Activated CD4-positive, alpha-beta T cell treated with anti-CD3 and anti-CD28 coated beads, Interleukin-2, amount 50 U/mL, for 24 hours (primary cell): ENCODE measurements at places on chromosomes 5 and 9.
A peak's percentile ranks its signal among the peaks of the same experiment; 100 is the strongest.

GRCh38 chr5:5323551-5323950 lies 98.9 kb upstream of the ICE1 start:
- DNase-seq, result no peak

DNA sequence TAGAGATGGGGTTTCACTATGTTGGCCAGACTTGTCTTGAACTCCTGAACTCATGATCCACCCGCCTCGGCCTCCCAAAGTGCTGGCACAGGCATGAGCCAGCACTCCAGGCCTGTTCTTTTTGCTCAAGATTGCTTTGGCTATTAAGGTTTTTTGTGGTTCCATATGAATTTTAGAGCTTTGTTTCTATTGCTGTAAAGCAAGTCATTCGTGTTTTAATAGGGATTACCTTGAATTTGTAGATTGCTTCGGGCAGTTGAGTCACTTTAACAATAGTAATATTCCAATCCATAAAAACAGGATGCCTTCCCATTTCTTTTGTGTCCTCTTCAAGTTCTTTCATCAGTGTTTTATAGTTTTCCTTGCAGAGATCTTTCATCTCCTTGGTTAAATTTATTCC lies 22.1 kb downstream of the C6 start:
- no peak for DNase-seq

DNA sequence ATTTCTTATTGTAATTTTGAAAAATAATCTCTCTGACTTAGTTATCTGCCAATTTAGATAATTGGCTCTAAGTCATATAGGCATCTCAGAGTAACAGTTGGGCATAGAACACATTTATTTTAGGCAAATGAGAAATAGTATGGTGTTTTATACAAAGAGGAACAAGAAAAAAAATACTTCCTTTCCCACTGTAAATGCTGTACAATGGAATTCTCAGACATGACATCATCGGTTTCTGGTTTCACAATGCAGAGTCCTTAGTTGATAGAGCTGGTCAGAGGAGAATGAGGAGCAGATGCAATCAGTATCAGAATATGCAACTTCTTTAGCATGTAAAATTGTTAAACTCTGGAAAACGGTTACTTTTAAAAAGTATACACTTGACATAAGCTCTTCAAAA lies 49.4 kb downstream of the PLK2 start:
- no peak for DNase-seq

DNA sequence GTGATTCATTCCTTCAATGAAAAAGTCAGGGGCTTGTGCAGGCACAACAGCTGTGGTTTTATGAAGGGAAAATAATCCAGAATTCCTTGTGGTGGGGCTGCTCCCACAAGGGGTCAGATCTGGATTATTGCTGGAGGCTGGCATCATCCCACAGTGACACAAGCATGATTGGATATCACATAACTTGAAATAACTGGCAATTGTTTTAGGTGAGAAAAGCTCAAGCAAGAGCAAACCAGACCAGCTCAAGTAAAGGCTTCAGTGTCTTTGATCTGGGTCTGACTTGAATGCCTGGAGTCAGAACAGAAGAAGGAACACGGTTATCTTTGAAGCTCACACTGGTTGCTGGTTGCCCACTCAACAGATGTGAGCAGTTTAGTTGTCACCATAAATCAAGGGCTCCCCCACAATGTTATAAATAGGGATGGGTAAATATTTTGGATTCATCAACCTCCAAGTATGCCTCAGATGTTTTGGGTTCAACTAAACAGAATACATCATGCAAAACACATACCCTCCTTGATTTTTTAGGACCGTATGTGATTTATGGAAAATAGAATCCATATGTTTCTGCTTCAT lies 3.1 kb upstream of the ZNF474 start:
- no peak for DNase-seq

DNA sequence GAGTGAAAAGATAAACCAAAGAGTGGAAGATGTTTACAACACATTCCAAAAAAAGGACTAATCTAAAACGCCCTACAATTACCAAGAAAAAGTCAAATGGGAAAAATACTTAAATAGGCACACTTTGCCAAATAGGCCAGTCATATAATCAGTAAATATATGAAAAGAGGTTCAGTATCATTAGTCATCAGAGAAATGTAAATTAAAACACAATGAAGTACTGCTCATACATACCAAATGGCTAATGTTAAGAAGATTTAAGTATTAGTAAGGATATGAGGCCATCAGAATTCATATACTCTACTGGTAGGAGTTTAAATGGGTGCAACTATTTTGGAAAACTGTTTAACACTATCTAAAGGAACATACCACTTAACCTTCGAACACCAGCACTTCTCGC lies 47.6 kb downstream of the ZDHHC21 start:
- DNase-seq, result no peak

DNA sequence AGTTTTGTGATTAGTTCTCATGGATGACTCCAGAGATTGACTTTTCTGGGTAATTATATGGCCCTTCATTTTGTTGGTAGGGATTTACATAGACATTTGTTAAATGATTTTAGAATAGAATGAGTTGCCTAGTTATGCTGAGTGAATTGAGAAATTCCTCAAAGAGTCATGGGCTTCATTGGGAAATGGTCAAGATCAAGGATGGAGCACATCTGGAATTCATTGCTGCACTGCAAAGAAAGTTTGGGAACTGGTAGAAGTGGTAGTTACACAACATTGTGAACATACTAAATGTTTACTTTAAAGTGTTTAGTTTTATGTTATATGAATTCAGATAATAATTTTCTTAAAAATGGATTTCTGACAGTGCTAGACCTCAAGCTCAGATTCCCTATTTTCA lies 46.5 kb downstream of the PIP5K1B start:
- no peak for DNase-seq

DNA sequence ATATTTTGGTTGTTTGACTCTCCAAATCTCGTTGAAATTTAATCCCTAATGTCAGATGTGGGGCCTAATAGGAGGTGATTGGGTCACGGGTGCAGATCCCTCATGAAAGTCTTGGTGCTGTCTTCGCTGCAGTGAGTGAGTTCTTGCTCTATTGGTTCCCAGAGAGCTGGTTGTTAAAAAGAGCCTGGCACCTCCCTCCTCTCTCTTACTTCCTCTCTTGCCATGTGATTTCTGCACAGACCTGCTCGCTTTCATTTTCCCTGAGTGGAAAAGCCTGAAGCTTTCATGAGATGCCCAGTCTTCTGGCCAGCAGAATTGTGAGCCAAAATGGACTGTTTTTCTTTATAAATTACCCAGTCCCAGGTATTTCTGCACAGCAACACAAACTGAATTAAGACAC lies 221.6 kb downstream of the MAT2B start:
- DNase-seq, result no peak

- no peak for DNase-seq
Observed at GRCh38 chr5:56460681-56461191, 227.6 kb upstream of the ANKRD55 start.

DNA sequence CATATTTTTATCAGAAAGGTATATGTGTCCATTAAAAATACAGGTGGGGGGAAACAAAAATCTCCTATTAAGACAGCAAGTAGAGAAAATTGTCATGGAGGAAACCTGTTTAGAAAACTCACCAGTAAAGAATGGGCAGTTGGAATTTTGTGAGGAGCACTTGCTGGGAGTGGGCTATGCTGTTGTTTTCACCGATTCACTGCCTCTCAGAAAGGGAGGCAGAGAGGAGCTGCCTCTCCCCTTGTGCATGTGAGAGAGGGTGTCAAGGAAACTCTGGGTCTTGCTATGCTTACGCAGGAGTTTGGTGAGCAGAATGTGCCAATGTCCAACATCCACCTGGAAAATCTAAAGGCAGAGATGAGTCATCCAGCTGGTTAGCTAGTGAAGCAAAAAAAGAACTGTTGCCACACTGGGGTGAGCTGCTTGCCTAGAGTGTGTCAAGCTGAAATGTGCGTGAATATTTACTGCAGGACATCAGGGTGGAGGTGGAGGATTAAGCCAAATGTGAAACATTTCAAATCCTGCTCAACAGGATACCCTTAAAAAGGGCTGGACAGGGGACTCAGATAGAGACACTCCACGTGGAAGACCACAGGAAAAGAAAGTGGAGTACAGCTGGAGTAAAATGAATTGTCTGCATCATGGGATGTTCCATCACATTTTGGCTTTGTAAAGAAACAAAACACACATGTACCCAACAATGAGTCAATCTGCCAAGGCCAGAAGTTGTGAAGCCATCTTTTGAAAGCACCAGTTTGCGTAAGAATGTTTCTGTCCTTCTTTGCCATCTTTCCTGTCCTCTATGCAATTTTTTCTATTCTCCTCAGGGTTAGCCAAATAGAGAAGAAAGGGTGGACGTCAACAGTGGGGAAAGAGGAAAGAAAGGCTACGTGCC lies 449.7 kb upstream of the MPDZ start:
- no peak for DNase-seq

- DNase-seq, result no peak
Observed at GRCh38 chr5:67223211-67223610, 26.6 kb upstream of the CD180 start.

- no peak for DNase-seq
Observed at GRCh38 chr5:172008111-172008455, 1.6 kb upstream of the FBXW11 start.

GRCh38 chr5:78717674-78718584 lies 69.4 kb upstream of the LHFPL2 start:
- DNase-seq, result no peak

DNA sequence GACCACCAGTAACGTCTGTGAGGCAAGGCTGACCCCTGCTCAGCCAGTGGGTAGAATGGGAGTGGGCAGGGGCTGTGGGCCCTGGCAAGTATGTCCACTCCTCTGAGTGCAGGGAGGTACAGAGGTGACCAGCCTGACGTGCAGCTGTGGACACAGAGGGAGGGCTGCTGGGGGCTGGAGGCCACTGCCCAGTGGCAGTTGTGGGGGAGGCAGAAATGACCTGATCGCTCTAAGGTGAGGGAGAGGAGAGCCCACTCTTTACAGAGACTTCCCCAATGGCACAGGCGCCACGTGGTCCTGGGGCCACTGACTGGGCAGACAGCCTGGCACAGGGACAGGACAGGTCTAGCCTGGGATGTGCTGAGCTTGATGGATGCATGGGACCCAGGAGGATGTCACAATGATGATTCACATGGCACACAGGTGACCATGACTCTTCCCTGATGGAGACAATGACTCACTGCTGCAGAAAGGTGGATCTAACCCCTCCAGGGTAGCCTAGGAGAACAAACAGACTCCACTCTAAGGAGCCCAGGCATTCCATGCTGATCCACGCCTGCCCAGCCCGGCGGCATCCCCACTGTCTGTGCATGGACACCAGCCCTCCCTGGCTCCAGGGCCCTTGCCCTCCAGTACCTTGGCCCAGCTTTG lies 7.7 kb downstream of the LPCAT1 start:
- DNase-seq, result no peak

GRCh38 chr5:40306869-40307487 lies 372.7 kb upstream of the PTGER4 start:
- no peak for DNase-seq

DNA sequence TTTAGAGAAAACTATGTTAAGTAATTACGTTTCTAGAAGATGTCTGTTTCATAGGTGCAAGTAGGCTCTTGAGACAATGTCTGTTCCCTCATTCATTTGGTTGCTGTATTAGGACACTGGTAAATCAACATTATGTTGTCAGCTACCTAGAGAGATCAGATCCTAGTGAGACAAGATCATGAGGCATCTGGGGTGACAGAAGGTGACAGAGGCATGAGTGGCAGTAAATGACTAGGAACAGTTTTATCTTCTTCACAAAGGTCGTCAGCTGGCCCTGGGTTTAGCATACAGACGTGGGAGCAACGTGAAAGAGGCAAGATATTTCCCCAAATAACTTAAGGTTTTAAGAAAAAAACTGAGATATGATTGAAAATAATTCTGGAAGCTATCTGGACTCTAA lies 1926.3 kb upstream of the WWC1 start:
- no peak for DNase-seq

GRCh38 chr9:78004478-78005229 lies 27.0 kb downstream of the GNAQ start:
- no peak for DNase-seq

DNA sequence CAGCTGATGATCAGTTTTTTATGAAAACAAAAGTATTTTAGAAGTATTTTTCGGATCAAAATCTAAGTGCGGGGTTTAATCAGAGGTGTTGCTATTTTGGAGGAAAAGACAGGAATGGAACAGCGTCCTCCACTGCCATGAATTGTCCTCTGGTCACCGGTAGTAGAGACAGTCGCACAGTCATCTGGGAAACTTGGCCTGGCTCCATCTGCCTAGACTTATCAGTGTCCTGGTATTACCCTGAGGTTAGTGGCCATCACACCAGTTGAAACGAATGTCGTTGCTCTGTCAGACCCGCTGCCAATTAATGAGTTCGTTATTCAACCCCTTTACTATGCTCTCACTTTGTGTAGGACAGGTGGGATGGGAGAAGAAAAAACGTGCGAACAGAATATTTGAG lies 8.2 kb downstream of the TLX3 start:
- DNase-seq, result no peak

- DNase-seq, result peak; percentile 61
Observed at GRCh38 chr9:89593727-89594427, 10.9 kb upstream of the GADD45G start.

DNA sequence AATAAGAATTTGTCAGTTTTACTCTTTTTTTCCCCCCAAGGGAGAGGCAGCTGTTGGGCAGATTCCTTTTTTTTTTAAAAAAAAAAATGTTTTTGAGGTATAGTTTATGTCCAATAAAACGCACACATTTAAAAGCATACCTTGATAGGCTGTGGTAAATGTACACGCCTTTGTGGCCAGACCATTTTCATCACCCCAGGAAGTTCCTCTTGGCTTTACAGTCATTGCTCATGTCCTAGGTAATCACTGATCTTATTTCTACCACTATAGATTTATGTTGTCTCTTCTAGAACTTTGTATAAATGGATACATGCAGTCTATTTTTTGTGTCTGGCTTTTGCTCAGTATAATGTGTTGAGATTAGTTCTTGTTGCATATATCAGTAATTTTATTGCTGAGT lies 9.8 kb downstream of the SUB1 start:
- DNase-seq, result no peak

GRCh38 chr9:111679199-111679598 lies 17.8 kb downstream of the GNG10 start:
- DNase-seq, result no peak

GRCh38 chr9:8284884-8285283 lies 485.3 kb upstream of the DMAC1 start:
- no peak for DNase-seq

GRCh38 chr5:164449460-164449859 lies 944.0 kb downstream of the MAT2B start:
- no peak for DNase-seq

DNA sequence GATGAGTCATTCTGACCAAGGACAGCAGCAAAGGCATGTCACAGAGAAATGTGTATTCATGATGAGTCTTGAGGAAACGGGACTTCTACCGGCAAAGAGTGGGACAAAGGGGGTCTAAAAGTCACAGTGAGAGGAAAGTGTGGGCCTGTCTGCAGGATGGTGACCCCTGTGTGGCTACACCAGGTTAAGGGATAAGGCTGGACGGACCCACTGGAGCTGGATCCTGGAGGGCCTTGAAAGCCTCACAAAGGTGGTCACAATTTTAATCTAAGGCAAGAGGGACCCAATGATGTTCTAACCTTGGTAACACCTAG lies 176.5 kb downstream of the CDK5RAP2 start:
- DNase-seq, result no peak

- no peak for DNase-seq
Observed at GRCh38 chr9:130610862-130611707, 31.7 kb downstream of the FUBP3 start.

- no peak for DNase-seq
Observed at GRCh38 chr5:119404033-119404432, 48.2 kb downstream of the TNFAIP8 start.

GRCh38 chr9:28166179-28166578 lies 592.9 kb upstream of the C9orf72 start:
- DNase-seq, result no peak
